ENCODE measurements at places on chromosomes 3 and 15. TPM values are rescaled to one million over a fixed set of nuclear protein-coding genes. Genes with fewer than 3 reads are reported as not detected.

The DZIP3 gene
- 5.8 TPM for total RNA-seq

The MORC1 gene
- total RNA-seq = not detected

The BFSP2 gene
- not detected for total RNA-seq

The RNU6-1 gene
- not detected for total RNA-seq

The ADPGK gene
- 46.8 TPM for total RNA-seq

The KNG1 gene
- not detected for total RNA-seq

The DGKG gene
- total RNA-seq = not detected

The TIGIT gene
- total RNA-seq = not detected

The FBN1 gene
- 785 TPM for total RNA-seq

The MRAS gene
- total RNA-seq = 30.6 TPM

The MYRIP gene
- total RNA-seq = not detected

The DNAH12 gene
- not detected for total RNA-seq

The PPP1R14D gene
- not detected for total RNA-seq

The CLEC3B gene
- total RNA-seq = 119 TPM

The NANOGP8 gene
- not detected for total RNA-seq

The GUCA1C gene
- not detected for total RNA-seq

The ALDH1L1 gene
- 4.9 TPM for total RNA-seq

The AADAC gene
- 11.8 TPM for total RNA-seq

The GOLGA6L10 gene
- 0.23 TPM for total RNA-seq

The CLDND1 gene
- total RNA-seq = 59.5 TPM

The SPESP1 gene
- total RNA-seq = 4.8 TPM

The PTH1R gene
- 11.8 TPM for total RNA-seq

The EPHB1 gene
- total RNA-seq = 0.34 TPM

The GRAMD2A gene
- total RNA-seq = 0.12 TPM

The CACNA2D2 gene
- total RNA-seq = not detected

The ARL6 gene
- 5.1 TPM for total RNA-seq

The CD276 gene
- 127 TPM for total RNA-seq

The EBLN2 gene
- 1.3 TPM for total RNA-seq

The FGD5 gene
- 1.8 TPM for total RNA-seq

The FILIP1L gene
- total RNA-seq = 28.5 TPM

The SH3GL3 gene
- total RNA-seq = 1.3 TPM

The ZNF501 gene
- 3.7 TPM for total RNA-seq

The GOLGA8G gene
- not detected for total RNA-seq

The GASK1A gene
- 0.47 TPM for total RNA-seq

The TEX55 gene
- not detected for total RNA-seq

The POPDC2 gene
- total RNA-seq = 0.12 TPM

The TMEM40 gene
- not detected for total RNA-seq

The IL5RA gene
- not detected for total RNA-seq

The ZCWPW2 gene
- 0.51 TPM for total RNA-seq

The PIGB gene
- 16.0 TPM for total RNA-seq

The GOLGA6D gene
- not detected for total RNA-seq

The SEMA5B gene
- 0.23 TPM for total RNA-seq

The SCN11A gene
- total RNA-seq = 0.12 TPM

The C3orf52 gene
- total RNA-seq = 2.9 TPM

The TRPM1 gene
- not detected for total RNA-seq

The DAZL gene
- not detected for total RNA-seq

The ABCF3 gene
- 50.2 TPM for total RNA-seq

The ARNT2 gene
- 22.0 TPM for total RNA-seq

The KBTBD13 gene
- not detected for total RNA-seq

The SPRED1 gene
- 15.5 TPM for total RNA-seq

The SLC7A14 gene
- 0.60 TPM for total RNA-seq

The THBS1 gene
- 1,626 TPM for total RNA-seq

The RBMS3 gene
- total RNA-seq = 45.9 TPM

The GOLGA8T gene
- total RNA-seq = not detected
